Stimulated activated CD4-positive, alpha-beta T cell treated with anti-CD3 and anti-CD28 coated beads, Interleukin-4, amount 100 ng/mL, for 24 hours (primary cell): ENCODE measurements at places on chromosomes 13 and 19.

- peak; percentile 83 for DNase-seq
Measured at GRCh38 chr19:47573071-47574026, at the start of gene ZNF541. TSS of gene ZNF541 (minus strand) at chr19:47573148. CDS start at chr19:47555856, 17,292 bp downstream.

- DNase-seq = no peak
Measured at GRCh38 chr19:5271145-5271544, 69.5 kb downstream of the PTPRS start.

GRCh38 chr19:55408533-55408872 is 915 bp upstream of the UBE2S start:
- no peak for DNase-seq

DNA sequence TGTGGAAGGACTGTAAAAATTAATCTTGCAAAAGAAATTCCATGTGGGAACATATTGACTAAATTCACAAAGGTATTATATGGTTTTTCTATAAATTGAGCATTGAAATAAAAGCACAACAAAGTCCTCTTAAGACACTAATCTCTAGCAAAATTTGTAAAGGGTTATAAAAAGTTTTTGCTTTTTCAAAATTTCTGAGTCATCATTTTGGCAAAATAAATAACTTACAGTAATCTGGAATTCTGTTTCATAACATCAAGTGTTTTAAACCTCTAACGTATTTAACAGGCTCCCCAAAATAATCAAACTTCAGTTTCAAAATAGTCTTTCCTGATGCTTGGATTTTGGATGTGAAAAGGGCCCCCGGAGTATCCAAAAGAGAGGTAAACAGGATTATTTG is 26.0 kb downstream of the MED4 start:
- no peak for DNase-seq

DNA sequence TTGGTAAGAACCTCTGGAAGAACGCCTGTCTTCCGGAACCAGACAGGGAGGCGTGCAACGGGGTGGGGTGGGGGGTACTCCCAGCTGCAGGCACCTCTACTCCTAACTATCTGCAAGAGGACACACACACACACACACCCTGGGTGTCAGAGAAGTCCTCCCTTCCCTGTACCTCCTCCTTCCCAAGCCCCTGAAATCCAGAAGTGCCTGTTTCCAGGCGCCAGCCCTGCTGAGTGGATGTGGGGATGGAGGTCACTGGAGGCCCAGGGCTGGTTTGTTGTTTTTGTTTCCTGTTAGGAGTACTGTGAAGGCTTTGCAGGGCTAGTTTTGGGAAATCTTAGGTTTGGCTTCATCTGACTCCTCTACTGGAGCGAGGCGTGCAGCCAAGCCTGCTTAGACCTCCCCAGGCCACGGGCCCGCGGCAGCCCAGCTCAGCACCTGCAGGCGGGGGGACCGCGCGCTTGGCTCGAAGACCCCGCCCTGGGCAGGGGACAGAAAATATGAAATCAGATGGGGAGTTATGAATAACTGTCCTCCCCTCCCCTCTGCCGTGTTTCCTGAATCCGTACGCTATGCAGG is 36.4 kb downstream of the SOX1 start:
- DNase-seq = no peak

DNA sequence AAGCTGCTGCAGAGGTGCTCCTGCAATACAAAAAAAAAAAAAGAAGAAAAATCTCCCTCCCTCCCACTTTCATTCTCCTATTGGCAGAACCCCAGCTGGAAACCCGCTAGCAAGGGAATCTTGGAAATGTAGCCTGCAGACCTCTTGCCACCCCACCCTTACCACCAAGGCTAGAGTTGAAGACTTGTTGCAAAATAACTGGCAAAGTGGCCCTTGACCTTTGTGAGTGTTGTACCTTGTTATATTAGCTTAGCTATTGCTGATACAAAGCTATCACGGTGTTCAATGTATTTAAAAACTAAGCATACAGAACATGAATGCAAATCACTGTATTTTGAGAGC is 57.5 kb upstream of the KCTD4 start:
- DNase-seq = no peak

DNA sequence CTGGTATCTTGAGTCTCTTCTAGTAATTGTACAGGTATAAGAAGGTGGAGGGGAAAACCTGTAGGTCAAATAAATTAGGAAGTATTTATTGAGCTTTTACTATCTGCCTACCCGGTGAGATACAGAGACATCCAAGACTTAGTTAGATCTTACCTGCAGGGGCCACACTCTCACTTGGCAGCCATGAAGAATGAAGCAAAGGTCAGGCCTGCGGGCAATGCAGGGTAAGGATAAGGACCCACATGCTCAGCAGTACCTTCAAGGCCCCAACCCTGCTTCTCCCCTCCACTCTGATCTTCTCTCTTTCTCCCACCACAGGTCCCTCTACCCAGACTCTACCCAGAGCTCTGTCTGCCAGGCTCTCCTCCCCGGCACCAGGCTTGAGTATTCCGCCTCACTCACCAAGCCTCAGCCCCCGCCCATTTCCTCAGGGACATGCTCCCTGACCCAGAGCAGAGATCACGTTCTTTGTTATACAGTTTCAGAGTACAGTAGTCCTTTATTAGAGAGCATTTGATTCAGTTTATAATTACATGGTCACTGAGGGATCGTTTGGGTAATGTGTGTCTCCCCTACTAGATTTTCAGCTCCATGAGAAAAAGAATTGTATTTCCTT is 18.9 kb upstream of the CLDN10 start:
- no peak for DNase-seq

DNA sequence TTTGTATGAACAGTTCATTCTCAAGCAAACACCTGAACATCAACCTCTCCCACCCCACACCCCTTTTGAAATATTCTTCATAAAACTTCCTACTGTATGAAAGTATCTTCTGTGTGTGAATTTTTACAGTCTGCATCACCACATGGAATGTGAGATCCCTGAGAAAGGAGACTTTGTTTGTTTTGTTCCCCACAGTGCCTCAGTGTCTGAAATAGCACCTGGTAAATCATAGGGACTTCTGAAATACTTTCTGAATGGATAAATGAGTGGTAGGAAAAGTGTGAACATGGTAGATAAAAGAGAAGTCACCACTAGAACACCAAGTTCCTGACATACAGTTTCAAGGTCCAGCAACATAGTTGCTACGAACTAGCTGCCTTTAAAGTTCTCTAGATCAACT is 1071.2 kb downstream of the EFNB2 start:
- no peak for DNase-seq

- DNase-seq = no peak
Measured at GRCh38 chr19:54875506-54875905, 1.5 kb downstream of the FCAR start.

- DNase-seq = no peak
Measured at GRCh38 chr13:31968473-31968872, 63.1 kb upstream of the FRY start.

DNA sequence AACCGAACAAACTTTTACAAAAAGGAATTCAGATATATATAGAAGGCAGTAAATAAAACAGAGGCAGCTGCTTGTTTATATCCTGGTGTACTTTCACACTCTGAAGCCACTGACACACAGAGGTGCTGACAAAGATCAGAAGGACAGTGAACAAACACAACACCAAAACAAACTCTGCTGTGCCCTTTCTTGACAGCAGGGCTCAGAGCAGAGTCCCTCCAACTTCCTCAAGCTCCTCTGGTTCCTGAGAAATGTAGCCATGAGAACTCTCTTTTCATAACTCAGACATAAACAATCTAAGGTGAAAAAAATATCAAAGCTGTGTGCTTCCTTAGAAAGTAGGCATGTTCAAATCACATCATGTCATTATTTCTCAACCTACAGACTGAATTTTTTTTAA is 1052.8 kb upstream of the SPRY2 start:
- no peak for DNase-seq

- peak; percentile 36 for DNase-seq
Measured at GRCh38 chr13:111031531-111031961, 83.6 kb upstream of the ARHGEF7 start.

DNA sequence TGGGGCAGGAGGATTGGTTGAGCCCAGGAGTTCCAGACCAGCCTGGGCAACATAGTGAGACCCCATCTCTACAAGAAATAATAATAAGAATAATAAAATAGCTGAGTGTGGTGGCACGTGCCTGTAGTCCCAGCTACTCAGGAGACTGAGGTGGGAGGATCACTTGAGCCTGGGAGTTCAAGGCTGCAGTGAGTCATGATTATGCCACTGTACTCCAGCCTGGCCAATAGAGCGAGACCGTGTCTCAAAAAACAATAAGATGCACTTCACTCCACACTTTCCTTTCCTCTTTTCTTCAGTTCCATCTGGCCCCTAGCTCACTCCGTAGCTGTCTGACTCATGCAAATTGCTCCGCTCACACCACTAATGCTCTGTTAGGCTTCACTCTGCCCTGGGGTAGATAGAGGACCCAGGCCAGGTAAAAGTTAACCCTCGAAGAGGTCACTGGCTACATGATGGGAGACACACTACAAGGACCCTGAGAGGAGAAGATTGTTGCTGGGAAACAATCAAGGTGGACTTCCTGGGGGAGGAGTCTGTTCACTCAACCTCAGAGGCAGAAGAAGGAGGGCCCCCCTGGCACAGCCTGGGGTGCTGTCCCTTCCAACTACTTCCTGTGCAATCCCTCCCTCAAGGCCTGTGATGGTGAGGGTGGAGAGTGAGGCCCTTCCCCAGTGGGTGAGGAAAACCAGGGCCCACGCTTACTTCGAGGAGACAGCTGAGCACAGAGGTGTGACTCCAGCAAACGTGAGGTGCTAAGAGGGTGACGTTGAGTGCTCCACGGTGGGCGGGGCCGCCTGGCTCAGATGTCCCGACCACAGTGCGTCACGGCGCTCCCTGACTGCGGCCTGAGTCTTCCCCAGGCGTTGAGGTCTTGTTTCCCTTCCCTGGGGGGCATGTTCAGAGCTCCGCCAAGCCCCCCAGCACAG is 8.8 kb upstream of the TNFSF9 start:
- peak; percentile 54 for DNase-seq

GRCh38 chr19:2806736-2807378 is 12.8 kb upstream of the ZNF554 start:
- DNase-seq = no peak

GRCh38 chr19:2462635-2463421 is 6.1 kb upstream of the LMNB2 start:
- no peak for DNase-seq

- DNase-seq = no peak
Measured at GRCh38 chr13:40172878-40173277, 493.6 kb downstream of the FOXO1 start.

DNA sequence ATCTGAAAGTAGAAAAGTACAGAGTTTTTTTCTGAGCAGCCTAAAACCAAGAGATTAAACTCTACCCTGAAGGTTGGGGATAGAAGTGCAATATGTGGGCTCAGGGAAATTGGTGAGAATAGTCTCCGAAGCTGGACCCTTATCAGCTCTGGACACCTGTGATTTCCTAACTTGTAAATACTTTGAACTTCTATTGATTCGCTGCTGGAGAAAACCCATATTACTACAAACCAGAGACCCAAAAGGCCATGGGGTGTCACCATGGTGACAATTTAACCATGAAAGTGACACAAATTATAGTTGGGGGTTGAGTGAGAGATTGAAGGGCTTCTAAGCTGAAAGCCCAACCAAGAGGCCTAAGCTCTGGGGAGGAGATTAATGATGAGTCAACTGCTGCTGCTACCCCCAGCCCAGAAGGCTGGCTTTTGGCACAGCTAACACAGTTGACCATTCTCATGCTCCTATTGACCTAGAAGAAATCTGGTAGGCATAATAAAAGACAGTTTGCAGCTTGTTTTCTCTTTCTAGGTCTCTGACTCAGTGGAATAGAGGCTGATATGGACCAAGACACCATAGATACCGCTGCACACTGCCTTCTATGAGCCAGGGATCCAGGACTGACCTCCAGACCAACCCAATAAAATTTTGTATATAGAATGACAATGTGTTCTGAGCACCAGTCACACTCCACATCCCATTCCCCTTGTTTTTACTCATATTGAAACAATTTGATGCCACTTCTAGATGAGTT is 131.9 kb upstream of the FNDC3A start:
- no peak for DNase-seq

DNA sequence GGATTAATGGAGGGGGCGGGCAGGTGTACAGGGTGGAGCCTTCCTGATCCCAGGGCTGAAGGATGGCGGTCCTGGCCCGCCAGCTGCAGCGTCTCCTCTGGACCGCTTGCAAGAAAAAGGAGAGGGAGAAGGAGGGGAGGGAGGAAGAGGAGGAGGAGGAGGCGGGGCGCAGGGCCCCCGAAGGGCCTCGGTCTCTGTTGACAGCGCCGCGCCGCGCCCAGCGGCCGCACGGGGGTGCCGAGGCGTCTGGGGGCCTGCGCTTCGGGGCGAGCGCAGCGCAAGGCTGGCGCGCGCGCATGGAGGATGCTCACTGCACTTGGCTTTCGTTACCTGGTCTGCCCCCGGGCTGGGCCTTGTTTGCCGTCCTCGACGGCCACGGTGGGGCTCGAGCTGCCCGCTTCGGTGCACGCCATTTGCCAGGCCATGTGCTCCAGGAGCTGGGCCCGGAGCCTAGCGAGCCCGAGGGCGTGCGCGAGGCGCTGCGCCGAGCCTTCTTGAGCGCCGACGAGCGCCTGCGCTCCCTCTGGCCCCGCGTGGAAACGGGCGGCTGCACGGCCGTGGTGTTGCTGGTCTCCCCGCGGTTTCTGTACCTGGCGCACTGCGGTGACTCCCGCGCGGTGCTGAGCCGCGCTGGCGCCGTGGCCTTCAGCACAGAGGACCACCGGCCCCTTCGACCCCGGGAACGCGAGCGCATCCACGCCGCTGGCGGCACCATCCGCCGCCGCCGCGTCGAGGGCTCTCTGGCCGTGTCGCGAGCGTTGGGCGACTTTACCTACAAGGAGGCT is at the start of gene PPM1N:
PPM1N (plus strand) TSS at position 33 of the 785 bp plus-strand sequence; CDS start at position 63, 30 bp downstream.
- peak; percentile 55 for DNase-seq

- DNase-seq = no peak
Measured at GRCh38 chr13:40657307-40657706, 9.1 kb downstream of the FOXO1 start.

- no peak for DNase-seq
Measured at GRCh38 chr13:112991609-112992008, 22.6 kb downstream of the MCF2L start.

GRCh38 chr19:35717665-35718344 is at the start of gene KMT2B:
TSS of gene KMT2B (plus strand) at chr19:35718003. CDS start at chr19:35718019, 16 bp downstream.
- DNase-seq = no peak

GRCh38 chr19:54164369-54165068 is 5.0 kb upstream of the LENG1 start:
- peak; percentile 64 for DNase-seq

GRCh38 chr13:108963846-108964600 is 334.6 kb downstream of the MYO16 start:
- DNase-seq = no peak

- DNase-seq = no peak
Measured at GRCh38 chr19:14300303-14300702, 80.9 kb upstream of the ADGRE5 start.

DNA sequence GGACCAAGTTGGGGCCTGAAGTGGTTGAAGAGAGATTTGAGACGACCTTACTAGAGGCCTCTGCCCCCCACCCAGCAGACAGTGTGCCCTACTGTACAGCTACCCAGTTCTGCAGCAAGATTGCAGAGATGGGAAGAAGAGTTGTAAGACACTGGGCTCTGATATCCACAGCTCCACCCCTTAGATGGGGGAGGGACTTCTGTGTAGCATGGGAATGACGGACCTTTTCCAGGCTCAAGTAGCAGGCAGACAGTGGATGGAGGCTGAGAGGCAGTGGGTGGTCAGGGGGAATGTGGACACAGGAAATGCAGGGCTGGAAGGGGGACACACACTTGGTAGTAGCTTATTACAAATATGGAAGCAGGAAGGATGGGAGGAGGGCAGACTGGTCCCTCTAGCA is 13.0 kb downstream of the LRFN3 start:
- no peak for DNase-seq
